D721Med (cell line): ENCODE measurements at places on chromosomes 2 and 18.
A peak's percentile ranks its signal among the peaks of the same experiment; 100 is the strongest.

DNA sequence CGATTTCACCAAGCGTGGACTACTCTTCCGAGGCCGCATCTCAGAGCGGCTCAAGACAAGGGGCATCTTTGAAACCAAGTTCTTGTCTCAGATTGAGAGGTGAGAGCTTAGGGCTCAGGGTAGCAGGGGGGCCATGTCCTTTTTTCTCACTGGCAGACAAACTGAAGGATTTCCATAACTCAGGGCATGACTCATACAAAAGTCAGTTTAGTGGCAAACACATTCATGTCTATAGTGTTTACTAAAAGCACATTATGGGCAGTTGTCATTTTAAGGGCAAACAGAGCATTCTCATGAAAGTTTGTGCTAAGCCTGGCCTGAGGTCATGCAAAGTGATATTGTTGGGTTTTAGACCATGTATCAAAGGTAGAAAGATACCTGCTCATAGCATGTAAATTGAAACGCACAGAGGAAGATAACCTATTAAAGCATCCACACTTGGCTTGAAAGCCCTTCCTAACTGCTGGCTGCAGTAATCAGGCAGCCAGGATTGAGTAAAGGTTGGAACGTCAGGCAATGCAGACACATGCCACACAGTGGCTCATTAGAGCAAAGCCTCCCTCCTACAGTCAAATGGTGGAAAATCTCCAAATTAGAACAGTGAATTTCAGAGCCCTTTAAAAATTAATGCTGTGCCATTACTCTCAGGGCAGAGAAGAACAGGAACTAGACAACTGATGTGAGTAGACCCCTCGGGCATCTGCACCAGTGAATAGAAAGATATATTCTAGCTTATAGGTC lies 54.2 kb downstream of the HK2 start:
- no peak for DNase-seq

DNA sequence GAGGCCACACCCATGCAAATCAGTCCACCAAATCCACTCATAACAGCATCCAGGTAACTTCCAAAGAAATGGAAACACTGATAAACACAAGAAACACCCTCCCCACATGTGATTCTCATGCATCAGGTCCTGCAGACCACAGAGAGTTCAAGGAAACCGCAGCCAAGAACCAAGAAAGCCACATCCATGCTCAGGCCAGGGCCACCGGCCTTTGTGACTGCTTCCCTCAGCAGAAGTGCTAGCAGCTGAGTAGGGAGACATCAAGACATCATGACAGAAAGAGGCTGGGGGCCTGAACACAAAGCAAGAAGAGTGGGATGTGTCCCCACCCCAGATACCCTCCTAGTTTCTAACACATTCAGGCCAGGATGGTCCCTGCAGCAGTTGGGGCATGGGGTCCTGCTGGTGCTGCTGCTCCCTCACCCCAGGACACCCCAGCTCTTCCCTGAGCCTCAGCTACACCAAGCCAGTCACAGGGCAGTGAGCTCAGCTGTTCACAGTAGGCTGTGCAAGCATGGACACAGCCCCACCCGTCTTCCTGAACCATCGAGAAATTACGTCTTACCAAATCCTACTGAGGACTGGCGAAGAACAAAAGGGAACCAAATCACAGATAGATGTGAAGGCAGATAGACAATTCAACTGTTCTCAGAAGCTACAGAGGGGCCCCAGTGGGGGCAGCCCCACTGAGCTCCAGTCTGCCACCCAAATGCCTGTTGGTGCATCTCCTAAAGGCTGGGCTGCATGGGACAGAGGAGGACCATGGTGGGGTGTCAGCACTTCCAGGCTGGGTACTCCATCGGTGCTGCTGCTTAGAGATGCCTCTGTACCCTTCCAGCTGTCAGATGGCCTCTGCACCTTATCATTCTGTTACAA lies 60.9 kb downstream of the HDAC4 start:
- DNase-seq: no peak

GRCh38 chr2:176260689-176261088 lies 8.6 kb upstream of the MTX2 start:
- DNase-seq: no peak

DNA sequence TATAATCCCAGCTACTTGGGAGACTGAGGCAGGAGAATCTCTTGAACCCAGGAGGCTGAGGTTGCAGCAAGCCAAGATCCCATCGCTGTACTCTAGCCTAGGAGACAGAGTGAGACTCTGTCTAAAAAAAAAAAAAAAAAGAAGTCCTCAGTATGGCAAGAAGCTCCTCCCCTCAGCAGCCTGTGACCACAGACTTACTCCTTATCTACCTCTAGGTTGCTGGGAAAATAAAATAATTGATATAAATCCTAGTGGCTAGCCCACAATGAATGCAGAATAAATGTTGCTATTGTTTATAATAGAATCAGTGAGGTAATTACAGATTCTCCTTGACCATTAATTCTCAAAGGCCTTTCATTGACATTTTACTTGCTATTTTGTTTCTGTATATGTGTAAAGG lies 70.6 kb downstream of the IRS1 start:
- DNase-seq: no peak

GRCh38 chr2:196239622-196240587 lies 68.5 kb upstream of the STK17B start:
- DNase-seq: no peak

- peak; percentile 58 for DNase-seq
These were observed 98.3 kb upstream of the ID2 start for GRCh38 chr2:8583400-8584173.

GRCh38 chr18:39793609-39794008 lies 2161.4 kb upstream of the PIK3C3 start:
- no peak for DNase-seq

DNA sequence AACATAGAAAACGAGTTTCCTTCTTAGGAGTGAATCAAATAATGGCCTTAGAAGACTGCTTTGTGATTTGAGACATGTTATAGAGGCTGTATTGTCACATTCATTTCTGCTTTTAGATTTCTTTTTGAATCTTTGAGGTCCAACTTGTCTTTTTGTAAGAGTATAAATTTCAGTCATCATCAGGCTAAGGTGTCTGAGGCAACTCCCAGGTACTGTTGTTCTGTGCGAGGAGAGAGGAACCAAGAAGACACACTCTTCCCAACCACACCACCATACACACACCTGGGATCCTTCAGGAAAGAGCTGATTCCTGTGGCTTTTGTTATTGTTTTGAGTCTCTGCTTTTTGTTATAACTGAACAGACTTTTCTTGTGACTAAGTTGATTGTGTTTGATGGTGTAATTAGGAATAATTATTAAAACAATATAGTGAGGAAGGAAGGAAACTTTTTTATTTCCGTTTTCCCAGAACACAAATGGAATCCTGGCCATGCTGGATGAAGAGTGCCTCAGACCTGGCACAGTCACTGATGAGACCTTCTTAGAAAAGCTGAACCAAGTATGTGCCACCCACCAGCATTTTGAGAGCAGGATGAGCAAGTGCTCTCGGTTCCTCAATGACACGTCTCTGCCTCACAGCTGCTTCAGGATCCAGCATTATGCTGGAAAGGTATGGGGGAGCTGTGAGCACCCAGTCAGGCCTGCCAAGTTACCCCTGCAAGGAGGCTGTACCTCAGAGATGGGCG lies 140.4 kb downstream of the MYO1B start:
- no peak for DNase-seq

DNA sequence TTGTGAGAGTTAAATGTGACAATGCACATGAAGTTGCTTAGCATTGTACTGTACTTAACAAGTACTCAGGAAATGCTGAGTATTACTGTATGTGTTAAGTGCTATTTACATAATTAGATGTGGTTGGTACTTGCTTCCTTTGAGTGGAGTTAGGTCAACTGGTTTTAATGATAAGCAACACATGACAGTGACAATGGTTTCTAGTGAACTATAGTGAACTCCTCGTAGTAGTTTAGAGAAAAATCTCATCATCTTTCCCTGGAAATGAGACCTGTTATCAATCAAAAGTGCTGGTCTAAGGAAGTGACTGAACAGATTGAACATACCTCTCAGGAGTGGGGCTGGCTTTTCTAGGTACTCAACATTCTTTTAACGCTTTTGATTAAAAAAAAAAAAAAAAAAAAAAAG lies 29.2 kb upstream of the ZDBF2 start:
- DNase-seq: no peak

GRCh38 chr18:5984245-5984644 lies 88.9 kb upstream of the TMEM200C start:
- DNase-seq: no peak

DNA sequence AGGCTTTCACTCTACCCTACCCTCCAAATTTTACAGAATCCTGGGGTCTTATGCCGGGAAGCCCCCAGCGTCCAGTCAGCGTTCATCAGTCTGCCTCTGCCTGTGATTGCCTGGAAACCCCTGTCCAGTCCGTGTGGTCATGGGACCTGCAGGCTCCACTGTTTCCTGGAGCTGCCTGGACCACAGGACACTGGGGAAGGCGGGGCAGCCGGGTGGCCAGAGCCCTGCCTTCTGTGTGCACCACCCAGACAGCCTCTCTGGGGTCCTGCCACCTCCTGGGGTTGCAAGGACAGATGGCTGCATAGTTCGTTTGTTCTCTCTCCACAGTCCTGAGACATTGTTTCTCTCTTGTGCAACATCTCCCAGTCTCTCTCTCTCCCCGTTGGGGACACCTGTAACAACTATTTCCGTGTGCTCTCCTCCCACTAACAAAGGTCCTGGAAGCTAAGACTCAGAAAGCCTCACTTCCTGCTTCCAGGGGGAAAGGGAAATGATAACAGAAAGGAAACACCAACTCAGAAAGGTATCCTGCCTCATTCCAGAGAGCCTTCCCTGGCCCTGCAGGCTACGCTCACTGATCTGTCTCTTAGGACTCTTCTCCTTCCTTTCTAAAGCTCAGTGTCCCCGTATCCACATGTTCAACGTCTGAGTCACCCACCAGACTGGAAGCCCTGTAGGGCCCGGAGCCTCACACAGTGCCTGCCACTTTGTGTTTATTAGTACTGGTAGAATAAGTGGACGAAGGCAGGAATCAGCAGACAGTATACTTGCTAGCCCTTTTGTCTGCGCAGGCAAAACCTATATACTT lies 192.8 kb upstream of the RAB12 start:
- DNase-seq: no peak

- no peak for DNase-seq
These were observed 830.1 kb upstream of the ZEB2 start for GRCh38 chr2:145350011-145350410.

DNA sequence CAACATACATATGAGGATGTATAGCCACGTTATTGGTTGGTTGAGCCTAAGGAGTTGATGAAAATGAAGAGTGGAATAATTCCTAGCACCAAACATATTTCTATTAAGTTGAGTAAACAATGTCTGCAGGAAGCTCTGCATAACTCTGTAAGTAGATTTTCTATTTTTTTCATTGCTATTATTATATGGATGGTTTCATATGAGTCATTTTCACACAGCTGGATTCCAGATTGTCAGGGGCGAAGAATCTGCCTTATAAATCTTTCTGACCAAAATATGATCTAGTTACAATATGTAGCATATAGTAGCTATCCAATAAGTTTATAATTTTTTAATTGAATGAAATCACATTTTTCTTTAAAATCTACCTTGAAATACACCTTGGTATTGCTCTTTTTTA lies 468.0 kb upstream of the PKDCC start:
- DNase-seq: no peak

DNA sequence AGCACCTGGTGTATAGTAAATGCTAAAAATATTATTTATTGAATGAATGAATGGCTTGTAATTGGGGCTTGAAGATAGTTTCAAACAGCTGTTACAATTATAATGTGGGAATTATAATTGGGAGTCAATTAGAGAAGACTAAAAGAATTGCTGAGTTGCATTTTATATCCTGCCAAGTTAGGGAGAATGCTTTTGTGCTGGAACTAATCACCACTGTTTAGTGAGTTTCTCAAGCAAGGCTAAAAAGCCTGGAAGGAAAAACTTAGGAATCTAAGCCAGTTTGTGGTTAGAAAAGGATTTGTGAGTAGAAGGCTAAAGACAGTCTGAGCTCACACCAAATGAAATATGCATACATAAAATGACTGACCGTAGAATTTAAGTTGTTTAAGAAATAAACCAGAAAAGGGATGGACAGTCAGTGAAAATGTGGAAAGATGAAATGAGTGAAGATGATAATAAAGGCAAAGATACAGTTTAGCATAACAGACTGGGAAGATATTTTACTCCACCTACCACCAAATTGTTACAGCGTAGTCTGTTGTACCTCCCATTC lies 647.7 kb upstream of the FSHR start:
- no peak for DNase-seq

GRCh38 chr18:44998360-44998759 lies 317.7 kb downstream of the SETBP1 start:
- no peak for DNase-seq

DNA sequence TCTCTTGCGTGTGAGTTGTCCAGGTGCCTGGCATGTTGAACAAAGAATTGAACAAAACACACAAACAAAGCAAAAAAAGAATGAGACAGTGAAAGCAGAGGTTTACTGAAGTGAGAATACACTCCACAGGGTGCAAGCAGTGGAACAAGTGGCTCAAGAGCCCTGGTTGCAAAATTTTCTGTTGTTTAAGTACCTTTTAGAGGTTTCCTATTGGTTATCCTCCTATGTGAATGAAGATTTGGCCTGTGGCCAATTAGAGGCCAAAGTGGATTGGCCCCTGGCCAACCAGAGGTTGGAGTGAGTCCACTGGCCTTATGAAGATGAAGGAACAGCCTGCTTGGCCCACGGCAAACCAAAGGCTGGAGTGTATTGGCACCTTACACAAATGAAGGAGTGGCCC lies 1188.5 kb upstream of the NRXN1 start:
- no peak for DNase-seq

GRCh38 chr2:218219934-218220333 lies 2.9 kb downstream of the ARPC2 start:
- DNase-seq: no peak

GRCh38 chr2:171531836-171532450 lies 9.7 kb downstream of the CYBRD1 start:
- DNase-seq: no peak

DNA sequence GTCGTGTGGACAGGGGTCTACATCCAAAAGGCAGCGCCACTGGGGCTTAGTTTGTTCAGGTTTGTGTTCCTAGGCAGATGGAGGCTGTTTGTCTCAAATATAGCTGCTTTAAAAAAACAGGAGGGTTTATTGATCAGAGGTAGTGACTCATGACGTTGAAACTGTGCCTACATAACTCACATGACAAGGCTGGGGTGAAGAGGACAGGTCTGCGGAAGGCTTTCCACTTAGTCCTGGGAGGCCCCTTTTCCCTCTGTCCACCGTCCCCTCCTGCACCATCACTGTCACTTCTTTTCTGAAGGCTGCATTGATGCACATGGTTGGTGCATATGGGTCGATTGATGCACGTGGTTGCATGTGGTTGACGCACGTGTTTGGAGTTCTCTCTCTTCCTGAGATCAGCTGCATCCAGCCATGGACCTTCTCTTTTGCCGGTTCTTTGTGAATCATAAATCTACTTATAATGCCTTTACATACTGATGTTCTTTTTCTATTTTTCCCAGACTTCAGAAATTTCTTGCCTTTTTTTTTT lies 10.9 kb downstream of the SH3RF3 start:
- DNase-seq: no peak

- no peak for DNase-seq
These were observed 177.0 kb downstream of the TGIF1 start for GRCh38 chr18:3626929-3627458.
